Hypothalamus (tissue), 51 donors: ENCODE measurements at places on chromosomes 12 and 14.

DNA sequence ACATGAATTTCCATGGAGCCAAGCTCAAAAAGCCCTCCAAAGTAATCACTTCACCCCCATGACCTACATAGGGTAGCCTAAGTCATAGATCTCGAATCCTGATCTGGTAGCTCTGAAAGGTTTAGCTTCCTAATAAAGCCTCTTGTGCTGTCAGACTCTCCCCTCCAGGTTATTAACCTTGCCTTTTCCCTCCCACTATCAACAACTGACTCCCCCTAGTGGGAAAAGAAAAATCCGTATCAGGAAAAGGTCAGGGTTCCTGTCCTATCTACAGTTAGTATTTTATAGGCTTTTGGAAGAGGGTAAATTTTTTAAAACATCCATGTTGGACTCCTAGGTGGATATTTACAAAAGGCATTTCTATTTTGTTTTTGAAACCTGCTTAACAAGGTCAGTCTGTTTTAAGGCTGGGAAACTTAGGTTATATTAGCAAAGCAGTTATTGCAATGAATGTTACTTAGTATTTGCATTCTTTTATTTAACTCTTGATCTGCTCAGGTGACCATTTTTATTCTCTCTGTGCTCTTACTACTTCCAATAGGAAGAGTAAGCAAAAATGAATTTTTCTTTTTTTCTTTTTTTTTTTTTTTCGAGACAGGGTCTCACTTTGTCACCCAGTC lies 8.0 kb downstream of the YY1 start:
- no peak for DNase-seq

GRCh38 chr14:51534610-51535011 lies 117.1 kb upstream of the FRMD6 start:
- no peak for DNase-seq

DNA sequence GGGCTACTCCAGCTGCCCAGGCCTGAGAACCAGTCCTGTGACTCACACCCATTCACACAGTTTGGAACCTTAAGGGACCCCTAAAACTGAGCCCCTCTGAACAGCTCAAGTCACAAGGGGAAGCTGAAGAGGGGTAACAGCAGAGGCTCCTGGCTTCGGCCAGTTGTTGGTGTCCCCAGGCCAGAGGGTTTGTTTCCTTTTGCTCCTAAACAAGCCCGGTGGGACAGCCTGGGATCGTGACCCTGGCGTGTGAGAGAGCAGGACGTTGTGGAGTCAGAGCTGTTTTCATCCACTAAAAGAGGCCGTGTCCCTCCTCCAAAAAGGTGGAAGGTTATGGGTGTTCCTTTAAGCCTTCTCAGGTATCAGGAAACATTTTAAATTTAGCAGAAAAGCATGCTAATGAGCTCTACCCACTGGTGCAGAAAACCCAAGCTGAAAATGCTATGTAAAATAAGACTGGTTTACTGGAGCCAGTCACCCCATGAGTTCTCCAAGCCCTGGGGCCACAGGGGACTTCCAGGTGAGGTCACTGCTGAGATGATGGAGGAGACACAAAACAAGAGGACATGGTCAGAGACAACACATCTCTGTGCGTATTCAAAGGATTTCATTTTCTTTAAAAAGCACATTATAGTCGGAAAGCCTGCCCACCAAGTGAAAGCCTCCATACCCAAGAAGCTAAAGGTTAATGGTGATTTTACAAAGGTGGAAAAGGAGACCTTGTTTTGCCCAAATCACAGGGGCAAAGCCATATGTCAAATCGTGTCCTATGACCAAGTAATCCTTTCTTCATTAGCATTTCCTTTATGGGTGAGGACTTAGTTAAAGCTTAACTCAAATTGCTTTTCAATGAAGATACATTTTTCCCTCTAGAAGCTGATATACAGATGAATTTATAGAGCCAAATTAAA lies 14.1 kb downstream of the PRKAB1 start:
- DNase-seq, result no peak

DNA sequence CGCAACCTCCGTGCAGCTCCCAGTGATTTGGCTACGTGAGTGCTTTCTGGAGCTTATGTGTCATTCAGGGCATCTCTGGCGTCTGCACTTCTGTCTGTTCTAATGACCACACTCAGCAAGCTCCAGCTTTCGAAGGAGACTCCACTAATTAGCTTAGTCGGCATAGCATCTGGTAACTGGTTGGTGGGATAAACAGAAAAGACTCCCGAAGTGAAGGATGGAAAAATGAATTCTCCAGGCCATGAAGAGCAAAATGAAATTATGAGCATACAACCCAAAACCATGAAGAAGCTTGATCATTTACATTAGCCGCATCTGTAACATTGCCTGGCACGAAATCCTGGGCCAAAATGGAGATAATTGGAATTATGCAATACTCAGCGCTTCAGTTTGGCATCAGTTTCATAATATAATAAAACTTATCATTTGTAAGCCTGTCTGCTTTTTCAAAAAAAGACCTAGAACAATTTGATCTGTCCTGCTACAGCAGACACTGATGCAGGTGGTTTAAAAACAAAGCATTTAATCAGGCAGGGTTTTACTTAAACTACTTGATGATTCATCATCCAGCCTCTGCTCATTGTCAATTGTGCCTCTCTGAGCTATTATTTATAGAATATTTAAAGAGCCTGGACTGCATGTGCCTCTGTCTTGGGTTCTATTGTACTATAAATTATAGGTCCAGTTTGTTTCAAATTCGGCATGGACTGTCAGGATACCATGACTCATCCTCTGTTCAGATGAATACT lies 87.4 kb downstream of the SYT1 start:
- DNase-seq, result no peak

DNA sequence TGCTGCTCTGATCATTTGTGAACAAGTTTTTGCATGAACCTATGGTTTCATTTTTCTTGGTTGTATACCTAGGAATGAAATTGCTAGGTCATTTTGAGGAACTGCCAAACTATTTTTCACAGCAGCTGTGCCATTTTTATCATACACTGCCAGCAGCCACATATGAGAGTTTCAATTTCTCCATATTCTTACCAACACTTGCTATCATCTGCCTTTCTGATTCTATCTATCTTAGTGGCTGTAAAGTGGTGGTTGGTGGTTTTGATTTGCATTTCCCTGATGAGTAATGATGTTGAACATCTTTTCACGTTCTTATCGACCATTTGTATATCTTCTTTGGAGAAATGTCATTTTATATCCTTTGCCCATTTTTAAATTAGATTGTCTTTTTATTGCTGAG lies 146.1 kb downstream of the C12orf75 start:
- DNase-seq, result no peak

GRCh38 chr12:85531341-85531740 lies 251.3 kb downstream of the ALX1 start:
- DNase-seq, result no peak

- DNase-seq, result no peak
Measured at GRCh38 chr12:64057706-64058105, 164.4 kb downstream of the KICS2 start.

GRCh38 chr12:126512916-126513913 lies 1448.0 kb downstream of the AACS start:
- DNase-seq, result no peak

GRCh38 chr12:92277795-92278194 lies 132.1 kb upstream of the BTG1 start:
- DNase-seq, result no peak

DNA sequence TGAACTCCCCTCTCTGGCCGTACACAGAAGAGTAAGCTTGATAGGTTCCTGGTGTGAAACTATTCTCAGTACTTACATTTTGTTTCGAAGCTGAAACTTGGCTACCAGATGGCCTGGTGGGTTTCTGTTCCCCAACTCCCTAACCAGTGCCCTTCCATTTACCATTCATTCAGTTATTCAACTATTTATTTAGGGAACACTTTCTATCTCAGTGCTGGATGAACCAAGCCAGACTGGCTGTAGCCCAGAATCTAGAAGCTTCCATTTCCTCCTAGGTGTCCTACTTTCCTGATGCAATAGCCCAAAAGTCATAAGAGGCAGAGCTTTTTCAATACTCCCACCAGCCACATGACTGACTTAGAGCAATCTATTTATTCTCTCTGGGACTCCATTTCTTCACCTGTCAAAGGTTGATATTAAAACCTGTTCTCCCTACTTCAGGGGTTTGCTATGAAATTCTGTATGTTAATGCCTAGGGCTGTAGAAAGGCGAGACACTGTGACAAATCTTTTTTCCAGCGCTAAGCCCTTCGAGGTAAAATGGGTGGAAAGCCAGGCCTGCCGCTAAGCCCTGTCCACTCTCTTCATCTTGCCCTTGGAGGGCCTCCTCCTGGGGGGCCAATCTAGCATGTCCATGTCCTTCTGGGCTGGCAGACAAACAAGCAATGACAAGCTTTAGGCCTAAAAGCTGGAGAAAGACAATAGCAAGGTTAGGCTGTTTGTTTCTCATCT lies 8.1 kb upstream of the IRF2BPL start:
- no peak for DNase-seq

DNA sequence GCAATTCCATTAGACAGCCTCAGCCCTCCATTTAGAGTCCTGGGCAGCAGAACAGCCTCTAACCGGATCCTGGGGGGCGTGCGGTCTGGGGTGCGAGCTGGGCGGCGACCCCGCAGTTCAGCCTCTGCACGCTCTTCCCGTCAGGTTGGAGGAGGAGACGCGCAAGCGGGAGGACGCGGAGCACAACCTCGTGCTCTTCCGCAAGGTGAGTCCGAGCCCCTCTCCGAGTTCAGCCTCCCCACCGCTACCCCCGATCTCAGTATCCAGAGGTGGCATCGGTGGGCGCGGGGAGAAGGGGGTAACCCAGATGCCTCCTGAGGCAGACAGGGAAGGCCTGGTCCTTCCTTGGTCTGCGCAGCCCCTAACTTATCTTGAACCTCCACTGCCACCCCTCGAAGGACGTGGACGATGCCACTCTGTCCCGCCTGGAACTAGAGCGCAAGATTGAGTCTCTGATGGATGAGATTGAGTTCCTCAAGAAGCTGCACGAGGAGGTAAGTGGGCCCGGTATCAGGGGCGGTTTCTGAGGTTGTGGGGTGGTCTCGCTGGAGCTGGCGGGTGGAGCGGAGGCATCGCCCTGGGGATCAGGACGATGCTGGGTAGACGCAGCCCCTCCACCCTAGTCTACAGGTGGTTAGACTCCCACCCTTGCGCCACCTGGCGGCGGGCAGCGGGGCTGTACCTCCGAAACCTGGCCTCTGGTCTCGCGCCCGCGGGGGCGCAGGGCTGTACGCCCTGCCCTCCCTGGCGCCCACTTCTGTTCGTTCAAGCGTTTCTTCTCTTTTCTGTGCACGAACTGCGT lies 1.3 kb downstream of the PRPH start:
- DNase-seq, result no peak

- DNase-seq, result no peak
Measured at GRCh38 chr12:45543887-45544286, 185.6 kb upstream of the ARID2 start.
